ENCODE measurements at places on chromosomes 12 and 14.

DNA sequence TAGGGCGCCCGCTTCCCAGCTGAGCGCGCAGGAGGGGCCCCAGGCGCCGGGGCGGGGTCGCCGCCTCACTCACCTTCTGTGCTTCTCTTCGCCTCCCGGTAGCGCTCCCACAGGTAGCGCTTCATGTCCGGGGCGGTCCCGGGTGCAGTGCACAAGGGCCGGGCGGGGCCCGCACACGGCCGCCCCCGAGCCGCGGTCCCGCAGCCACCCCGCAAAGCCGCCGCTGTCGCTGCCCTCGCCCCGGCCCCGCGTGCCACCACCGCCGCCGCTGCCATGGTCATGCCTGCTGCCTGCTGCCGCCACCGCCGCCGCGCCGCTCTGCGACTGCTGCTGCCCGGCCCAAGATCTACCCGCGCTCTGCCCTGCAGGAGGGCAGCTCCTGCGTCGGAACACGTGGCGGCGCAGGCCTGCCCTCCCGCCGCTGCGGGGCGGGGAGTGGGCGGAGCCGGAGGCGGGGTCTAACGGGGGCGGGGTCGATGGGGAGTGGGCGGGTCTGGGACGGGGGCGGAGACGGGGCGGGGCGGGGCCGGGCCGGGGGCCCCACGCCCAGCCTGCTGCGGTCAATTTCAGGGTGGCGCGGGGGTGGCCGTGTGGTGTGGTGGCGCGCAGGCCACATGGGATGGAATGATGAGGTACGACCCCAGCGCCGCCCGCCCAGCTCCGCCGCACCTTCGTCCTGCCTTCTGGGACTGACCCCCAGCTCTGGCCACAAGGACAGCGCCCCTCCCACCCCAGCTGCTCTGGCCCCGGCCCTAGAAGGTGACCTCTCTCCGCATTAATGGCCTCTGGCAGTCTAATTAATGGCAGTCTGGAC, at the start of gene NT5DC3:
Gene NT5DC3 (minus strand): TSS at position 359 of the 814 bp plus-strand sequence. CDS start 78 bp downstream, at position 281.
- peak within 1 kb of the TSS; percentile 92 for H3K27ac ChIP-seq
- DNase-seq = peak; percentile 85
- H3K4me3 ChIP-seq = peak within 1 kb of the TSS; percentile 86
- no peaks in the 10 kb centered on the region for H3K27me3 ChIP-seq
- peaks cover 3% of the 10 kb centered on the region for H3K4me1 ChIP-seq

GRCh38 chr12:120529641-120530417, 871 bp upstream of the COQ5 start:
- peak overlapping the region; percentile 98 for H3K27ac ChIP-seq
- no peaks in the 10 kb centered on the region for H3K27me3 ChIP-seq
- no peaks in the 10 kb centered on the region for H3K36me3 ChIP-seq
- peaks cover 12% of the 10 kb centered on the region for H3K4me1 ChIP-seq
- no peak for DNase-seq

- DNase-seq = no peak
- H3K4me3 ChIP-seq = no peak overlapping the region
- no peaks in the 10 kb centered on the region for H3K4me1 ChIP-seq
- no peaks in the 10 kb centered on the region for H3K36me3 ChIP-seq
Measured at GRCh38 chr12:18810537-18811253, 72.8 kb downstream of the CAPZA3 start.

DNA sequence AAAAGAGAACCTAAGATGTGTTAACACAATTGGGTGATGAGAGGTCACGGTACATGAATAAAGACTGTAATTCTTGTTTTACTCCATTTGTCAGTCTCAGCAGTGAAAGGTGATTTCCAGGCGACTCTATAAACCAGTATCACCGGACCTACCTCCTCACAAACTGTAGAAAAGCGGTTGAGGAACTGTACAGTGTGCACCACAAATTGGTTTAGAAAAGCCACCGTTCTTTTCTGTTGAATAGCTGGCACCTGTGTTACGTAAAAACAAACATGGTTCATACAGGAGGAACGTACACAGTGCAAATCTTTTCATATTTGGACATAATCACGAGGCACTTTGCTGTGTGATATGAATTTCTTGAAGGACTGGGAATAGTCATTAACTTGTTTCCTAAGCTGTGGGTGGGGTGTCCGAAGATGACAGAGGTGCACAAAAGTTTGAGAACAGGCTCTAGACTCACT, 663 bp downstream of the WASHC3 start:
- H3K27ac ChIP-seq = peak overlapping the region; percentile 99
- H3K4me1 ChIP-seq = peaks cover 48% of the 10 kb centered on the region
- peak; percentile 36 for DNase-seq
- peaks cover 5% of the 10 kb centered on the region for H3K27me3 ChIP-seq
- H3K36me3 ChIP-seq = peaks cover 28% of the 10 kb centered on the region

GRCh38 chr14:71720978-71721624, 211.1 kb upstream of the RGS6 start:
- H3K4me1 ChIP-seq = no peaks in the 10 kb centered on the region
- no peak overlapping the region for H3K27ac ChIP-seq
- DNase-seq = no peak
- H3K4me3 ChIP-seq = no peak overlapping the region

DNA sequence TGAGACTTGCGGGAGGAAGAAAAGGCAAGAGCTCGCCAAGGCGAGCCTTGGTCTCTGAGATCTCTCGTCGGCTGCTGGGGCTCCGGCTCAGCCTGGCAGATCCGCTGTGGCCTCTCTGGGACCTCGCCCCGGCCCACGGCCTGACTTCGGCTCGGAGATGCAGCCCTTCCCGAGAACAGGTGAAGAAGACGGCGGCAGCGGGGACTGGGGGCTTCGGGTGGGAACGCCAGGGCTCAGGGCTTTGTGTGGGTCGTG, 6.0 kb upstream of the HOXC9 start:
- no peak for DNase-seq
- H3K36me3 ChIP-seq = peaks cover 13% of the 10 kb centered on the region
- H3K4me1 ChIP-seq = peaks cover 49% of the 10 kb centered on the region
- H3K27ac ChIP-seq = no peak overlapping the region

GRCh38 chr12:98863167-98863566, 218.1 kb downstream of the APAF1 start:
- H3K36me3 ChIP-seq = no peaks in the 10 kb centered on the region
- no peak overlapping the region for H3K27ac ChIP-seq
- no peak for DNase-seq
- H3K4me1 ChIP-seq = no peaks in the 10 kb centered on the region
- H3K4me3 ChIP-seq = no peak overlapping the region
- H3K27me3 ChIP-seq = peaks cover 4% of the 10 kb centered on the region

DNA sequence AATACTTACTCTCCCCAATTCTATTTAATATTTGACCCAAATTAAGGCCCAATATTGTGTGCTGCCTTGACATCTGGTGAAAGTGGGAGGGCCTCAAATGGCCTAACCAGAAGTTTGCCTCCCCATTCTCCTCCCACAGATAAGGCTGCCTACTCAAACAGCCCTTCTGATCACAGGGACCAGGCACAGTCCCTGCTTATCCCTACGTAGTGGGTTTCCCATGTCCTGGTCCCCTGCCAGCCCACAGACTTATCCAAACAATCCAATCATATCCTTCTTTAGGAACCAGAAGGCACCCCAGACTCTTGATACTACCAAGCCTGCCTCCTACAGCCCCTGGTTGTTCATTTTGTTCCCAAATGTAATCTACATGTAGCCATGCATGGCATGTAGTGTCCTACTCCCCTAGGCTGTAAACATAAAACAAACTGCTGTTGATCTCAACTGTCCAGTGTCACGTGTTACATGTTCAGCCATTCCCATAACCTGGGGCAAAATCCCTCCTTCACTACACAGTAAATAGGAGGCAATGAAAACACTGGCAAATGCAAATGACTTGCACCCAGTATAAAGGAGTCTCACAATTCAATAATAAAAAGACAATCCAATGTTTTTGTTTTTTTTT, 49.3 kb downstream of the EEA1 start:
- H3K27ac ChIP-seq = peak overlapping the region; percentile 20
- no peak overlapping the region for H3K4me3 ChIP-seq
- H3K4me1 ChIP-seq = peaks cover 7% of the 10 kb centered on the region
- H3K27me3 ChIP-seq = no peaks in the 10 kb centered on the region
- DNase-seq = no peak
- H3K36me3 ChIP-seq = peaks cover 52% of the 10 kb centered on the region

DNA sequence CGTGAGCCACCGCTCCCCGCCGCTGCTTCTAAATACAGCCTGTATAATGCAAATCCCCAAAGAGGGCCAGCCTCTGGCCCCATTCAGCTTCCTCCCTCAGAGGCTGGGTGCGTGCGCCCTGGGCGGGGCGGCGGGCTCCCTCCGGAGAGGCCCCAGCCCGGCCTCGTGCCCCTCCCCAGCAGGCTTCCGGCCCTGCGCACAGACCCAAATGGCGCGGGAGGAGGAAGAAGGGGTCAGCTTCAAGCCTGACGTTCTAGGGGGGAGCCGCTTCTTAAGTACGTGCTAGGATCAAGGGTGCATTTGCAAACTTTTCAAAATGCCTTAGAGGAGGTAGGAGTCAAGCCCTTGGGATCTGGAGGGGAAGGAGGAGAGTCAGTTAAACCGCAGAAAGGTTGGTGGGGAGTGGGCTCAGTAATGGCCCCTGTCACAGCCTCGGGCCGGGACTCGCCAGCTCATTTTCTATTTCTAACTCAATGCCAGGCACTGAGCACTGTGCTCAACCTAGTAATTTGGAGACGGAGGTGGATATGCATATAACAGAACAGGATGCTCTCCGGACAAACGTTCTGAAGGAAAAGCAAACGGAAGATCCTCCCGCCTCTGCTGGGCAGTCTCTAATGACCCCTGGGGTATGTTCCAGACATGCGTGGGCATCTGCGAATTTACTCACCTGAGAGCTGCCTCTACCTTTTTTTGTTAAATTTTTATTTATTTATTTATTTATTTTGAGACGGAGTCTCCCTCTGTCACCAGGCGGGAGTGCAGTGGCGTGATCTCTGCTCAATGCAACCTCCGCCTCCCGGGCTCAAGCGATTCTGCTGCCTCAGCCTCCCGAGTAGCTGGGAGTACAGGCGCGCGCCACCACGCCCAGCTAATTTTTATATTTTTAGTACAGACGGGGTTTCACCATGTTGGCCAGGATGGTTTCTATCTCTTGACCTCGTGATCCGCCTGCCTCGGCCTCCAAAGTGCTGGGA, 32.3 kb downstream of the NINJ2 start:
- H3K4me3 ChIP-seq = peak overlapping the region; percentile 92
- H3K36me3 ChIP-seq = no peaks in the 10 kb centered on the region
- peaks cover 43% of the 10 kb centered on the region for H3K4me1 ChIP-seq

GRCh38 chr12:72168851-72169250, 103.3 kb upstream of the TRHDE start:
- DNase-seq = no peak
- H3K36me3 ChIP-seq = no peaks in the 10 kb centered on the region
- no peak overlapping the region for H3K27ac ChIP-seq
- peaks cover 2% of the 10 kb centered on the region for H3K27me3 ChIP-seq

DNA sequence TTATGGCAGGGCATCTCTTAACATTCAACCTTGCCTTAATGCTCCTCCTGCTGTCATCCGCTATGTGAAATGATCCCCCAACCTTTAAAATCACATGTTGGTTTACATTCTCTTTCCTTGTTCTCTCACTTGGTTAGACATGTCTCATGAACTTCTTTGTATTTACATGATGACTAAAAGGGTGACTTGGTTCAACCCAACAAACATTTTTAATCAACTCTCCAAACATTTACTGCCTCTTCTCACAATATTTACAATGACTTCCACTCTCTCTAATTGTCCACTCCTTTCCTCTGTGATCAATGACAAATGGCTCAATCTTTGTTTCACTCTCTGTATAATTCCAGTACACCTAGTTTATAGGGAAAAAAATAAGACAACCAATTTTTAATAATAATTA, 506.1 kb downstream of the NELL2 start:
- H3K4me3 ChIP-seq = no peak overlapping the region
- no peaks in the 10 kb centered on the region for H3K4me1 ChIP-seq
- DNase-seq = no peak
- no peaks in the 10 kb centered on the region for H3K36me3 ChIP-seq
- no peaks in the 10 kb centered on the region for H3K27me3 ChIP-seq

- H3K36me3 ChIP-seq = peaks cover 6% of the 10 kb centered on the region
- H3K27ac ChIP-seq = no peak overlapping the region
- no peak for DNase-seq
- H3K4me3 ChIP-seq = no peak overlapping the region
- H3K4me1 ChIP-seq = no peaks in the 10 kb centered on the region
Measured at GRCh38 chr12:18827913-18828312, 90.0 kb downstream of the CAPZA3 start.

DNA sequence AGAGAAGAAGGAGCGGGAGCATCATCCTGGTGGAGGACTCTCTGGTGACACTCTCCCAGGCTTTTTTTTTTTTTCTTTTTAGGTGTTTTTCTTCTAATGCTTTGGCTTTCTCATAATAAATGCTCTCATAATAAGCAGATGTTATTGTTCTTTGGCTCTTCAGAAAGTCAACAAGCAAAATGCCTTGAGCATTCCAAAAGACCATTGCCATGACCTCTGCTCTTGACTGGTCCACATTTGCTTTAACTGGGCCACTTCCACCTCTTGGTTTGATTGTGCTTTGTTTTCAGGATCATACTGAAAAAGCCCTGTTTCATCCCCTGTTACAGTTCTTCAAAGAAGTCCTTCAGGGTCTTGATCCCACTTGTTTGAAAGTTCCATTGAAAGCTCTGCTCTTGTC, 36.9 kb downstream of the CRACR2A start:
- no peak for DNase-seq
- H3K4me1 ChIP-seq = peaks cover 14% of the 10 kb centered on the region
- H3K36me3 ChIP-seq = peaks cover 50% of the 10 kb centered on the region
- no peak overlapping the region for H3K4me3 ChIP-seq
- H3K27ac ChIP-seq = no peak overlapping the region

DNA sequence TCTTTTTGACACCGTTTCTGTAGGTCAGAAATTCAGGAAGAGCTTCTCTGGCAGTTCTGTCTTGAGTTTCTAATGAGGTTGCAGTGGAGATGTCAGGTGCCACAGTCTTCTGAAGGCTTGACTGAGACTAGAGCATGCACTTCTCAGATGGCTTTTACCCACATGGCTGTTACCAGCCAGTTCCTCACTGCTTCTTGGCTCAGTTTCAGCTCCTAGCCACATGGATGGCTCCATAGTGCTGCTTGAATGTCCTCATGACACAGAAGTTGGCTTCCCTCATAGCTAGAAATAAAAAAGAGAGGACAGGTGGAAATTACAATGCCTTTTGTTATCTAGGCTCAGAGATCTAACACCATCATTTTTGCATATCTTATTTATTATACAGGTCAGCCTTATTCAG, 38.1 kb upstream of the SLC2A13 start:
- DNase-seq = no peak
- no peaks in the 10 kb centered on the region for H3K36me3 ChIP-seq
- peaks cover 9% of the 10 kb centered on the region for H3K27me3 ChIP-seq
- no peaks in the 10 kb centered on the region for H3K4me1 ChIP-seq
